ENCODE measurements at places on chromosomes 12 and 14. TPM values are rescaled to one million over a fixed set of nuclear protein-coding genes. Genes with fewer than 3 reads are reported as not detected.

DNA sequence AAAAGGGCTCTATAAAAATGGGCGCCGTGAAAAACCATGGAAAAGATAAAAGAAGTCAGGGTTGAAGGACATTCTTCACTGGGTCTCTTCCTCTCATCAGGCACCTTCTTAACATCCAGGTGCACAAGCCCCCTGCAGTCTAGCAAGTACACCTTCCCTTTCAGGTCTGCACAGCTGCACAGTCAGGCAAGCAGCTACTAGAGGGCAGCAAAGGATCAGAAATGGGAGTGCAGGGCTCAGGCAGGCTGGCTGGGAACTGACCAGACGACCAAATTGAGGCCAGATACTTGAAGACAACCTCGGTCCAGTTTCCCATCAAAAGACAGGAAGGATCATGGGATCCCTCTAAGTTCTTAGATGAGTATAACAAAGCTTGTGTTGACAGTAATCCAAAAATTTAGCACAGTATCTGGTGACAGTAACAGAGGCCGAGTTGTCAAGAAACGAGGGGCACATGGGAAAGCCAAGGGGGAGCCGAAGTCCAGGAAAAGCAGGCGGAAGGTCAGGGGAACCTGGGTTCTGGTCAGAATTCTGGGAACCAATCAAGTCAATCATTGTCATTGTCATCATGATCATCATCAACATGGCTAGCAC is 10.1 kb upstream of the GRIP1 start:
- no peak for DNase-seq

- no peak for DNase-seq
Measured at GRCh38 chr12:69616025-69616424, 5.3 kb upstream of the LRRC10 start.

- DNase-seq = no peak
Measured at GRCh38 chr12:5328669-5329517, 103.0 kb upstream of the NTF3 start.

Gene CCDC60
- 2.2 TPM for total RNA-seq

- DNase-seq = no peak
Measured at GRCh38 chr12:113980537-113981337, 14.6 kb upstream of the RBM19 start.

GRCh38 chr14:105062048-105062433 is 3.2 kb downstream of the GPR132 start:
- no peak for DNase-seq

DNA sequence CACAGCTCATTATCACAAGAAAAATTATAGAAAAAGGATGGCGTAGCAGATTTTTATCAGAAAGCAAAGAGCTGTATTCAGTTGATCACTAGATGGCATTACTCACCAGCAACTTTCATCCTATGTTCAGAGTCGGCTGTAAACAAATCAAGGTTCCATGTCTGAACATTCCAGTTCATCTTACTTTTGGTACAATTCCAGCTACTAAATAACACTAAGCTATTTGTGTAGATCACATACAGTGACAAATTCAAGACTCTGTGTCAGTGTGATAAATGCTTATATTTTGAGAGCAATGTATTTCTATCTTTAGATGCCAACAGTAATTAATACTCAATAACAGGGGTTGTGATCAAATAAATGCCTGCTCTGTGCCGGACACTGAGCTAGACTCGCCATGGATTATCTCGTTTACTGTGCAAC is 30.1 kb downstream of the NRDE2 start:
- DNase-seq = no peak

- DNase-seq = no peak
Measured at GRCh38 chr12:119206348-119207062, 27.8 kb downstream of the HSPB8 start.

GRCh38 chr12:53184828-53185227 is 4.1 kb upstream of the CSAD start:
- DNase-seq = no peak

Gene TSHR
- total RNA-seq = not detected

DNA sequence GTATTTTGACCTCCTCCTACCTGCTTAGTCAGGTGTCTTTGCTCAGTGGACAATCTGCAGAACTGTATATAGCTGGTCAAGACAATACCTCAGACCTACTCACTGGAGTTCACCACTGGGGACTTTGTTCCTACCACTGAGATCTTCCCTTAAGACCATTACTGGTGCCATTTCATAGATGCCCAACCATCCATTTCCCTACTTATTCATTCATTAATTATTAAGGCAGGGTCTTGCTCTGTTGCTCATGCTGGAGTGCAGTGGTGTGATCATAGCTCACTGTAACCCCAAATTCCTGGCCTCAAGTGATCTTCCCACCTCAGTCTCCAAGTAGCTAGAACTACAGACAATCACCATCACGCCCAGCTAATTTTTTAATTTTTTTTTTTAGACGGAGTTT is 22.8 kb upstream of the CRADD start:
- no peak for DNase-seq

DNA sequence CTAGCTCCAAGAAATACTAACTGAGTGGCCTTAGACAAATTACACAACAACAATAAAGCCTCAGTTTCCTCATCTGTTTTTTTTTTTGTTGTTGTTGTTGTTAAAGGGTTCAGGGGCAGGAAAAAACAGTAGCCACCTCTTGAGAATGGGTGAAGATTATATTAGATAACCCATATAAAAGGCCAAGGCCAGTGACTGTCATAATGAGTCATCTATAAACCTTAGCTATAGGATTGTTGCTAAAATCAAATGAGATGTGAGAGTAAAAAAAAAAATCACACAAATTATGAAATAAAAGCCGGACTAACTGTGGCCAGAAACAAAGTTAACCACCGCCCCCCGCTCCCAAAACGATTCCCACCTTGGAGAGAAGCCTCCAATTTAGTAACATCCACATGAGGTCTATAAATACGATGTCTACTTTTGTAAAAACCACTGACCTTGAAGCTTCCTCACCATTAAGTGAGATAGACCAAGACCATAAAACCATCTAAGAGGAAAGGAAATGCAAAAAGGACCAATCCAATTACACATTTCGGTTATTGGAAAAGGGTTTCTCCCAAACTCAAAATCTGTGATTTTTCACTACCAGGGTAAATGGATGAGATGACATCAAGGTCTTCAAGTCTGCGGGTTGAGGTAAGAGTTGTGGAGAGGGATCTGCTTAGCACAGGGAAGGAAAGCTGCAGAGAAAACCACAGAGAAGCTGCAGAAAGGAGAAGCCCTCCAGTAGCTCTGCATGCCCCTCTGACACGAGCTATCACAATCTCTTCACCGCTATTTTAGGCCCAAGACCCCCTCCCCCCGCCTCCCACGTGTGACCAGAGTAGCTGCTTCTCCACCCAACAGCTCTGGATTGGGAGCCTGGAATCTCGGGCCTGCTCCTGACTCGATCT is 1.0 kb downstream of the NAA25 start:
- peak; percentile 56 for DNase-seq

- DNase-seq = no peak
Measured at GRCh38 chr12:65189028-65189718, 19.8 kb downstream of the LEMD3 start.

Gene SELPLG
- 59.9 TPM for total RNA-seq

Gene ETFBKMT
- 4.0 TPM for total RNA-seq

Gene SERPINA1
- total RNA-seq = 994 TPM

Gene TEX22
- 3.8 TPM for total RNA-seq

GRCh38 chr14:26427097-26427496 is 170.7 kb downstream of the NOVA1 start:
- DNase-seq = no peak

Gene AMN
- total RNA-seq = 13.7 TPM

- no peak for DNase-seq
Measured at GRCh38 chr12:40122842-40123241, 17.0 kb upstream of the SLC2A13 start.

DNA sequence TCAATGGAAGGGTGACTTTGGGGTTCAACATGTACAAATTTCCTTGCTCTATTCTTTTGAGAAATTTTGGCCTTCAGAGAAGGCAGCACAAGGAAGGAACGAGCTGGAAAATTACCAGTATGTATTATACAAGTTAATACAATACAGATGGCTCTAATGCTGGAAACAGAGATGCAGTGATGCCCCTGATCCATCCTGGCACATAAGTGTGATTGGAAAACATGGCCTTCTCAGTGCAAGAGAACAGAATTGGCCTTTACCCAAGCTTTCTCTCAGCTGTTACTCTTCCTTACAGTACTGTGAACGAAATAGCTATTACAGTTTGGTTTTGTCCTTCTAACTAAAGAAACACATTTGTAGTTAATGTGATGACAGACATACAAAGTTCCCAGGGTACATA is 102.5 kb upstream of the GPHB5 start:
- no peak for DNase-seq

DNA sequence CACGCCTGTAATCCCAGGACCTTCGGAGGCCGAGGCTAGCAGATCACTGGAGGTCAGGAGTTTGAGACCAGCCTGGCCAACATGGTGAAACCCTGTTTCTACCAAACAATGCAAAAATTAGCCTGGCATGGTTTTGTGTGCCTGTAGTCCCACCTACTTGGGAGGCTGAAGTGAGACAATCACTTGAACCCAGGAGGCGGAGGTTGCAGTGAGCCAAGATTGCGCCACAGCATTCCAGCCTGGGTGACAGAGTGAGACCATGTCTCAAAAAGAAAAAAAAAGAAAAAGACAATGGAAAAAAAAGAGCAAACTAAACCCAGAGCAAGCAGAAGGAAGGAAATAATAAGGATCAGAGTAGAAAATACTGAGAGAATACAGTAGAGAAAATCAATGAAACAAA is 5.4 kb downstream of the CHURC1 start:
- DNase-seq = peak; percentile 58

DNA sequence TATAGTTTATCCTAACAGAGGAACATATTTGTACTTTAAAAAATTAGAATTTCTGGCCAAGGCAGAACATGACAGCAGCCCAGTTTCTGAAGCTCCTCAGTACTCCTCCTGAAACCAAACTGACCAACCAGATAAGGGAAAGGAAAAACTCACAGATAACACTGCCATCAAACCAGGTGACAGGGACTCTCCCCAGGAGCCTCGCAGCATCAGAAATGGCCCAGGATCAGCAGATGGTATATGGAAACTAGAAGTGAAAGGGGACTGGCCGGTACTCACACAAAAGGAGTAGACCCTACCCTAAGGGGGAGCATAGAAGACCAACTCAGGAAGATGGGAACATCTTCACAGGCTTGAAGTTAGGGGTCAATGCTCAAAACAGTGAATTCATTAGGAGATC is 22.0 kb downstream of the GALC start:
- no peak for DNase-seq

Gene C12orf42
- total RNA-seq = not detected

DNA sequence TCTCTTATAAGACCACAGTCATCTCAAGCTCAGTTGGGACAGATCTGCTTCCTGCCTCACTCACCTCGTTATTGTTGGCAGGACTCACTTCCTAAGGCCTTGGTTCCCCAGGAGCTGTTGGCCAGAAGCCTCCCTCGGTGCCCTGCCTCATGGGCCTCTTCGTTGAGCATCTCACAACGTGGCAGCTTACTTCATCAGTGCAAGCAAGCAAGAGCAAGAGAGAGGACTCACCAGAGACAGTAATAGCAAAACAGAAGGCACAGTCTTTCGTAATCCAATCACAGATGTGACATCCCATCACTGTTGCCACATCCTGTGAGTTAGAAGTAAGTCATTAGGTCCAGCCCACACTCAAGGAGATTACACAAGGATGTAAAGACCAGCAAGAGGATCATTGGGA is 5.1 kb upstream of the NUMB start:
- peak; percentile 66 for DNase-seq

DNA sequence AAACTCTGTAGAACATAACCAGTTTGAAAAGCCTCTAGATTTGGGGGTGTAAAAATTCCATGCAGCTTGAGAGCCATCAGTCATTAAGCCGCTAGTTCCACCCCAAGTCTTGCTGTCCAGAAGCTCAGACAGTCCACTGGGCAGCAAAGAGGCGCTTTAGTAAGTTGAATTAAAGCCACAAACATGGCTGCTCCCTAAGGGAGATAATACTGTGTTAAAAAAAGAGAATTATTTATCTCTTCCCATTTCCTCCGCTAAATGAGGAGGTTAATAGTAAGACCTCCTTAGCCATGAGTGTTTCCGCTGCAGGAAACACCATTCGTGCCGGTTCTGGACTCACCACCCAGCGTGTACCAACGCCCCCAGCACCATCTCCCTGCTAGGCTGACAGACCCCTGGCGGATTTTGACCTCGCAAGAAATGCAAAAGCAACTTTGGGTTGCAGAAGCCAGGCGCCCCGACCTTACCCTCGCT is 536 bp downstream of the TM7SF3 start:
- DNase-seq = no peak

DNA sequence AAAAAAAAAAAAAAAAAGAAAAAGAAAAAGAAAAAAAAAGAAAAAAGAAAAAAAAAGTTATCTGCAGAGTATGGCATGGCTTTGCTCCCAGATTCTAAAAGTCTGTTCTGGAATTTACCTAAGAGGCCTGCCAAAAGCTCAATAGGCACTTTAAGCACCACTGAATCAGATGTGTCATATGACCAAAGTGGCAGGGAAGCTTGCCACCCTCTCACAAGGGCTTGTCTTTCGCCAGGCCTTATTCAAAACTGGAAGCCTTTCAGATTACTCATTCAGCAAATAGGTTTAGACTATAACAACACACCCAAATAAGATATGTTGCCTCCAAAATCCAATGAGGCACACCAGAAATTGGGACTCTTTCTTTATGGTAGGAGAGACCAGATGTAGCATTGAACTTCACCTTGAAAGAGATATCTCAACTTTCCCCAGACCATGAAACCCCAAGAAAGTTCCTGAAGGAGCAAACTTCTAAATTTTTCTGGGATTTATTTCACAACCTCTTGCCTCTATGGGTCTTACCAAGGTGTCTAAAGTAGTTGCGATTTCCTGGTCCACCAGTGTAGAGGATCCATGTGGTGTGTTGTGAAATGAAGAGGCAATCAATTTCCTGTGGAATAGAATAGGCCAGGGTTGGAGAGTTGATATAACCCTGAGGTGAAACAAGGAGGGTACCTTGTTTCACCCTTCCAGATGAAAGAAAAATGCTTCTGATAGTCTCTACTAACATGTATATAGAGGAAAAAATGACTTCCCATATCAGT is 218.8 kb downstream of the DAD1 start:
- DNase-seq = peak; percentile 77

Gene NOXRED1
- 0.77 TPM for total RNA-seq

DNA sequence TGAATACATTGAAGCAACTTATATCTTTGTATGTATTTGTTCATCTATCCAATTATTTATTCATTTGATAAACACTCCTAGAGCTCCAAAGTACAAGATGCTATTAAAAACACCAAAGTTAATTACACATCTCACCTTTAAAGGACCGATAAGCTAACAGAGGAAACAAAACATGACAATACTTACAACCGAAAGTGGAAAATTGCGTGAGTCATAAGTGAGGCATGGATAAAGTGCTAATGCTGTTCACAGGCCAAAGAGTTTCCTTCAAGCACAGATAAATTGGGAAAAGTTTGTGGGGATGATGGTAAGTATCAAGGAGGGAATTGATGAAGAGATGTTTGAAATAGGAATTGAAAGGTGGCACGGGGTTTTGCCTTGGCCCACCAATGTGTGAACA is 172.8 kb upstream of the KITLG start:
- no peak for DNase-seq

Measured in lower lobe of right lung (tissue), 2 donors.